CD4-positive, alpha-beta T cell treated with Interleukin-6 at 100 ng/mL for 8 hours (primary cell): ENCODE measurements at places on chromosomes 7 and 10.

- no peak for DNase-seq
Observed at GRCh38 chr7:105196473-105196872, 182.5 kb downstream of the KMT2E start.

- no peak for DNase-seq
Observed at GRCh38 chr10:89274928-89275327, 23.4 kb upstream of the LIPA start.

- DNase-seq = no peak
Observed at GRCh38 chr7:143849785-143850479, 52.0 kb downstream of the TCAF1 start.

DNA sequence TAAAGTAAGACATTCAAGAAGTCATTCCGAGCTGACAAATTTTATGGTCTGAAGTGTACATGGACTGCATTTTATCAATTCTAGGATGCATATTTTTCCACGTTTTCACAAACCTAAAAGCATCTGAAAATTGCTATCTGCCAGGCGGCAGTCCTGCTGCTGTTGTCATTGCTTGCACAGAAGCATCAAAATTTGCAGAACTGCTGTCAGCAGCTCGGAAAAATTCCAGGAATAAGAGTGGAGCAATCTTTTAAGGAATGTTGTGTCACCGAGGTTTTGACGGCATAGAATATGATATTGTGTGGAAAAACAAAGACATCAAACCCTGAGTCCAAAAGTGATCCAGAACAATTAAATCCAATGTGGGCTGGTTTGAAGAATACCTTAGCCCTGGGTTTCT, 61.4 kb downstream of the CHCHD3 start:
- DNase-seq = no peak

GRCh38 chr10:13909516-13910258, 322.9 kb downstream of the PRPF18 start:
- no peak for DNase-seq

GRCh38 chr10:98878418-98878817, 357.2 kb downstream of the HPSE2 start:
- DNase-seq = no peak

DNA sequence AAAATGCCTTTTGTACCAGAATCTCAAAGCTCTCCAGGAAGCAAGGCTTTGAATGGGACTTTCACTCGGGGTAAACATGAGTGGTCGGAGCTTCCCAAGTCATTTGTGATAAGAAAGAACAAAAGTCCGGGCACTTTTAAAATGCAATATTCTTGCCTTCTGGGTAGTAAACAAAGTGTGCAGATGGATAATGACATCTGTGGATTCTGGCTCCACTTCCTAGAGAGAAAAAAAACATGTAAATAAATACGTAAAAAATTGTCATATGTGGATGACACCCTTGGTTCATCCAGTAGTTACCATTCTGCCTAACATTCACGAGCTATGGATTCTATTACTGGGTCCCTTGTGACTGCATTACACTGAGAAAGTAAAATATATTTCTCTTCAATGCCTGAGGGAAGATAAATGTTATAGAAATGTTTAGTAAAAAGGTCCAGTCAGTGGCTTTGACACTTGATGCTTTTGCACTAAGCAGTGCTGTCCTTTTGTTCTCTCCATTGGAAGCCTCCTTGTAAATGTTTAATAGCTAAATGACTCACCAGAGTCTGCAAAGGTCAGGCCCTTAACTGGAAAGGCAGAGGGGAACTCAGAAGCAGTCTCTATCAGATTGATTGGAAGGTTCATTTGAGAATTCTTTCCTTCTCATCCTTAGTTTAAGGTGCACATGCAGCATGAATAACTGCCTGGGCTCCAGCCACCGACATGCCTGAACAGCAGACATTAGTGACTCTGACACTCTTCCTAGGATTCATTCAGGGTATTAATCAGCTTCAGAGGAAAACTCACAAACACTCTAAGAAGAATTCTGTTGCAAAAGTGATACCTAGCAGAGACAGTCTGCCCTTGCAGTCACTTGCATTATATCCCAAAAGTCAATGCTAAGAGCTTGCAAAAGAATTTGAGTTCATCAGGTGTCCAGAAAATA, 11.7 kb upstream of the EDRF1 start:
- no peak for DNase-seq

GRCh38 chr7:73718905-73719805, at the start of gene STX1A:
Gene STX1A, minus strand, starts transcription at chr7:73719669. Its CDS starts 38 bp downstream, at chr7:73719631.
- DNase-seq = peak; percentile 68

- no peak for DNase-seq
Observed at GRCh38 chr7:94676431-94676830, 20.5 kb upstream of the SGCE start.

- DNase-seq = no peak
Observed at GRCh38 chr10:110865186-110865808, 6.4 kb upstream of the PDCD4 start.

DNA sequence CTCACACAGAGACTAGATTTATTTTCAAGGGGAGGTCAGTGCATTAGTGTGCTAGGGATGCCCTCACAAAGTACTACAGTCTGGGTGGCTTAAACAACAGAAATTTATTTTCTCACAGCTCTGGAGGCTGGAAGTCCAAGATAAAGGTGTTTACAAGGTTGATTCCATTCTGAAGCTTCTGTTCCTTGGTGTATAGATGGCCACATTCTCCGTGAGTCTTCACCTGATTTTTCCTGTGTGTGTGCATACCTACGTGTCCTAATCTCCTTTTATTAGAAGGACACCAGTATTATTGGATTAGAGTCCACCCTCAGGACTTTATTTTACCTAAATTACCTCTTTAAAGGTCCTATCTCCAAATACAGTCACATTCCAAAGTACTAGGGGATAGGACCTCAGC, 91.7 kb upstream of the FRMD4A start:
- no peak for DNase-seq

GRCh38 chr10:69878038-69878437, 76.3 kb downstream of the COL13A1 start:
- no peak for DNase-seq

GRCh38 chr7:151862606-151863381, 14.1 kb downstream of the PRKAG2 start:
- DNase-seq = no peak

DNA sequence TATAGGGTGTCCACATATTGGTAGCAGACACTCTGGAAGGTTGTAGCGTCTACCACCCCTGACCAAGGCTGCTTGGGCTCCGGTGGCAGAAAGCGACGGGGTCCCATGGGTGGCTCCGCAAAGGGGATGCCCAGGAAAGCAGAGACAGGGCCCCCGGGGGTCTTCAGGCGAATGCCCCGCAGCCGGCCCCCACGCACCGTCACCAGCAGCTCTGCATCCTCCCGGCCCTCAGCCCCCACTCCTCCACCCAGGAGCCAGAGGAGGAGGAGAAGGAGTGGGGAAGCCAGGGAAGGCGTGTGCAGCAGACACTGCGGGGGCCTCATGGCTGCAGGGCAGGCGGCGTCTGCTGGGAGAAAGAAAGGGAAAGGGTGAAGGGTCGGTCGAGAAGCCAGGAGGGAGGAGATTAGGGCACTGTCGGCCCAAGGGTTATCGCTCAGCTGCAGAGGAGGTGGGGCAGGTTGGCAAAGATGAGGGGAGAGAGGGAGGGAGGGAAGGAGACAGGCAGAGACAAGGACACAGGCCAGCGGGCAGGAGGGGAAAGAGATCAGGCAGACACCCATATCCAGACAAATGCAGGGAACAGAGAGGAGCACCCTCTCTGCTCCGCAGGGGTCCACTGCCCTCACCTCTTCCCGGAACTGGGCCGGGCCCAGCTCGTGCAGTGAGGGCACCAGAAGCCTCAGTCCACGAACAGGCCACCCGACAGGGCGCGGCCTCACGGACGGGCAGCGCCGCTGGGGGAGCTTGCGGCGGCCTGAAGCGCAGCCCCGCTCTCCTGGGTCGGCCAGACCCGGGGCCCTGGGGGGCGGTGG, 1.6 kb downstream of the ACHE start:
- DNase-seq = no peak

DNA sequence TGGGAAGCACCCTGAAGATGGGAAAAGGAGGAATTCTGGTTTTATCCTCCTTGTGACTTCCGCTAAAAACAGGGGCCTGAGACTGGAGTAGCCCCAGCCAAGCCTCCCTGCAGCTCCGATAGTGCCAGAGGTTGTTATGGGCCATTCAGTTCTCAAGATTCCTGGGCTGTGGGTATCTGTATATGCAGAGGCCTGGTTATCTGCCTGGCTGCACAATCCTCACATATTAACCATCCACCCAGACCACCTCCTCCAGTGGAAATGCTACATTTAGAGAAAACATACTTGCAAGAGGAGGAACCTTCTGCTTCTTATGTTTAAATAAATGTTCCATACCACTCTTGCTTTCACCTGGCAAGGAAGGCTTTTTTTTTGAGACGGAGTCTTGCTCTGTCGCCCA, 34.6 kb downstream of the ARL3 start:
- no peak for DNase-seq

DNA sequence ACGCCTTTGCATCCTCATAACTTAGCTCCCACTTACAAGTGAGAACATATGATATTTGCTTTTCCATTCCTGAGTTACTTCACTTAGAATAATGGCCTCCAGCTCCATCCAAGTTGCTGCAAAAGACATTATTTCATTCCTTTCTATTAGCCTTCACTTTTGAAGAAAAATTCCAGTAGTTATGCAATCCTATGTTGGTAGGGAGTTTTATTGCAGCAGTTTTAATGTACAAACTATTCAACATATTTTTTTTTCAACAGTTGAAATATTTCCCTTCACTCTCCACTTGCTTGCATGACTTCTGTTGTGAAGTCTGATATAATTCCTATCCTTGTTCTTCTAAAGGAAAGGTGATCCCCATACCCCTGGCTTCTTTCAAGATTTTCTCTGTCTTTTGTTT, 27.3 kb upstream of the ARHGAP22 start:
- no peak for DNase-seq

DNA sequence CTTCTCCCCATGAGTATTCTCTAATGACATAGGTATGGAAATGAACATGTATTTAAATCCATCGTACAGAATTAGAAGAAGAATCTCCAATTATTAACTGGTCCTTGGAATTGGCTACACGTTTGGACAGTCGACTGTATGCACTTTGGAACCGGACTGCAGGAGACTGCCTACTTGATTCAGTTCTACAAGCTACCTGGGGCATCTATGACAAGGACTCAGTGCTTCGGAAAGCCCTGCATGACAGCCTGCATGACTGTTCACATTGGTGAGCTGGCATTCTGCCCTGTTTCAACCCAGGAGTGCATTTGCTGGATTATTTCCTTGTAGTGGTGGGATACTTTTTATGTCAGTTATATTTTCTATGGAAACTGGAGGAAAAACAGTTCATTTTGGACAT, 32.2 kb downstream of the ZRANB1 start:
- DNase-seq = no peak

DNA sequence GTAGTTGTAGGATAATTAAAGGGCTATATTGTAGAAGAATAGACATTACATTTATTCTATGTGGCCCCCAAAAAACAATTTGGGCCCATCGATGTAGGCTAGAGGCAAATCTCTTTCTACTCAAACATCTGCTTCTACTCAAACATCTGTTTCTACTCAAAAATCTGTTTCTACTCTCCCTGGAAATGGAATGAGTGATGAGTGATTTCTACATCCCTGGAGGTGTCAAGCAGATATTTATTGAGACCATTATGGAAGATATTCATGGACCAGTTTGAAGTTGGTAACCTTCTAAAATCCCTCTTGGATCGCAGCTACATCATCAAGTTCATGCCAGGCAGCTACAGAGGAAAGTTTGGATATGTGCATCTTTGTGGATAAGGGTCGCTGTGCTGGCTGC, 5.1 kb upstream of the PLPP4 start:
- no peak for DNase-seq

GRCh38 chr7:43693687-43694398, 35.5 kb downstream of the COA1 start:
- no peak for DNase-seq

GRCh38 chr7:103996639-103997038, 7.2 kb upstream of the RELN start:
- DNase-seq = no peak

DNA sequence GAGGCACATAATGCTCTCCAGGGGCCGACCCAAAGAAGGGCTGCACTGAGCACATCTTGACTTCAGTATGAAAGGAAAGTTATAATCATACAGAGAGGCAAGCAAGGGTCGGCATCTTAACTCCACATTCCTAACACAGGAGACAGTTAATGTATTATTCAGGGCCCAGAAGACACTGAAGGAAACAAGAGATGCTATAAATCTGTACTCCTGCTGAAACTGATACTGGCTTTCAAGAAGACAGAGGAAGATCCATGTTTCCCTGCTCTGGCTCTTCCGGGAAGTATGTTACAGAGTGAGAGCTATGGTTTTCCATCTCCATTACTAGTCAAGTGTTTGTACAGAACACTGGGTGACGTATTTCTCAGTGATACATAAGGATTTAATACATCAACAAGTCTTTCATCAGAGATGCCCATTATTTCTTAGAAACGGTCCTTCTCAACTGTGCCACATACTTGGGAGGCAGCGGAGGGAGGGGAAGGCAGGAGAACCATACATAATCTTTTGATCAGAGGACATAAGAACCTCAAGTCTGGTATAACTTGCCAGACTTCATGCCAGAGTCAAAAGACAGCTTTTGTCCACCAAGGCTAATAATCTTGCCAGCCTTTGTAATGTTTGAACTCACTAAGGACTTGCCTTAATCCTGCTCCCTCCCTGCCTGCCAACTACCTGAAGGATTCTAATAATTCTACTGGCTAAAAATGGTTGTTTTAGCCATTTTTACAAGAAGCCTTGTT, 58.1 kb downstream of the ENO4 start:
- no peak for DNase-seq

- DNase-seq = peak; percentile 29
Observed at GRCh38 chr10:11724938-11725776, 17.0 kb upstream of the ECHDC3 start.
